ENCODE measurements at places on chromosomes 11 and 22.
A peak's percentile ranks its signal among the peaks of the same experiment; 100 is the strongest.

- DNase-seq = peak; percentile 73
These were observed 318.4 kb downstream of the AASDHPPT start for GRCh38 chr11:106395716-106396349.

GRCh38 chr11:95076416-95076815 lies 9.7 kb downstream of the SRSF8 start:
- DNase-seq = peak; percentile 70

DNA sequence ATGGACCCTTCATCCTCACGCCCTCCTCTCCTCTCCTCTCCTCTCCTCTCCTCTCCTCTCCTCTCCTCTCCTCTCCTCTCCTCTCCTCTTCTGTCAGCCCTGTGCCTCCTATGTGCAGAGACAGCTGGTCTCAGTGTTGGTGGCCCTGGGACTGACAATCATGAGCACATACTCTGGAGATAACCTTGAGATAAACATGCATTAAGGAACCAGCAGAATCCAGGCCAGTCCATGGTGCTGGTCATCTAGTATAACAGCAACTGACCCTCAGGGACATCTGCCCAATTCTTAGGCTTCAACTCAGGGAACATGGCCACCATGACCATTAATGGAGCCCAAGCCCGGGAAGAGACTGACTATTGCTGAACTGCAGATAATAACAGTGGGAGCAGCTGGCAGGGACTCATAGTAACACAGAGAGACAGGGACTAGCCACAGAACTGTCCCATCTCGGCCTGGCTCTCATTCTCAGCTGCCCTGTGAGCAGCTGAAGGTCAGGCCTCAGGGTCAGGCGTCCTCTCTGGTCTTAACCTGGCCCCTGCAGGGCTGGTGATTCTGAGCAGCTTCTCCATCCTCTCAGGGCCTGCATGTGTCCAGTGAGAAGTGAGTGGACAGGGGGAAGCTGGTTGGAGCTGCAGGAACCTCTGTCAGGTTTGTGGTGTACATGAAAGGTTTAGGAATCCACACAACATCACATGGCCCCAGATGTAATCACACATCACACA lies 45.4 kb downstream of the GGTLC2 start:
- no peak for DNase-seq

- no peak for DNase-seq
These were observed 355.6 kb upstream of the DDI1 start for GRCh38 chr11:103680826-103681225.

GRCh38 chr11:86444981-86445380 lies 70.3 kb downstream of the CCDC81 start:
- no peak for DNase-seq

DNA sequence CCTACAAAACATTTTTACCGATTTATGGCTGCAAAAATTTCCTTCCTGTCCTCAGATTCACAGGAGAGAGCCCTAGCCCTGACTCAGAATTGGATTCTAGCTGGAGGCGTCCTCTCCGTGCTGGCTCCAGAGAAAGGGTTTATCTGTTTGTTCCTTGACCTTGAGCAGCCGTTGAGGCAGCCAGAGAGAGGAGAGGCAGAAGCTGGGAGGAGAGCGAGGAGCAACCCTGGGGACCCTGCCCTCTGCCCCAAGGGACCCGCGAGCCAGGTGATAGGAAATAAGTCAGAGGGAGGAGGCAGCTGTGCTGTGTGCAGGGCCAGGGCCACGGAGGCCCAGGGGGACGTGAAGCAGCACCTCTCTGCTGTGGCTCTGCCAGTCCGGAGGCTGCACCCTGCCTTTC lies 75.6 kb downstream of the IGLL1 start:
- no peak for DNase-seq

DNA sequence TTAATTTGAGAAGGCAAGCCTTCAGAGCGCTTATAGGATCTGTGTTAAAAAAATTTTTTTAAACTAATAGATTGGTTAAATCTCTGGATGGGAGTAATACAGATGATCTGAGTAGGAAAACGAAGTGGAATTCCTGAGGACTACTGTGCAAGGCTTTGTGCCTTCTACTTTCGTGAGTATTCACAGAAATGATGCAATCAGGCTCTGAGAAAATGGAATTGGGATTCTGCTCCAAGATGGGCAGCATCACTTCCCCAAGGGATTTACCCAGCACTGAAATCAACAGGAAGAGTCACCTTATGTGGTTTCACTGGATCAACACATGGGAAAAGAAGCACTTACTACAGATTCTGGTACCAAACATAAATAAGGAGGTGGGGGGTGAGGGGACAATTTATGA lies 12.5 kb downstream of the KMT5B start:
- DNase-seq = no peak

DNA sequence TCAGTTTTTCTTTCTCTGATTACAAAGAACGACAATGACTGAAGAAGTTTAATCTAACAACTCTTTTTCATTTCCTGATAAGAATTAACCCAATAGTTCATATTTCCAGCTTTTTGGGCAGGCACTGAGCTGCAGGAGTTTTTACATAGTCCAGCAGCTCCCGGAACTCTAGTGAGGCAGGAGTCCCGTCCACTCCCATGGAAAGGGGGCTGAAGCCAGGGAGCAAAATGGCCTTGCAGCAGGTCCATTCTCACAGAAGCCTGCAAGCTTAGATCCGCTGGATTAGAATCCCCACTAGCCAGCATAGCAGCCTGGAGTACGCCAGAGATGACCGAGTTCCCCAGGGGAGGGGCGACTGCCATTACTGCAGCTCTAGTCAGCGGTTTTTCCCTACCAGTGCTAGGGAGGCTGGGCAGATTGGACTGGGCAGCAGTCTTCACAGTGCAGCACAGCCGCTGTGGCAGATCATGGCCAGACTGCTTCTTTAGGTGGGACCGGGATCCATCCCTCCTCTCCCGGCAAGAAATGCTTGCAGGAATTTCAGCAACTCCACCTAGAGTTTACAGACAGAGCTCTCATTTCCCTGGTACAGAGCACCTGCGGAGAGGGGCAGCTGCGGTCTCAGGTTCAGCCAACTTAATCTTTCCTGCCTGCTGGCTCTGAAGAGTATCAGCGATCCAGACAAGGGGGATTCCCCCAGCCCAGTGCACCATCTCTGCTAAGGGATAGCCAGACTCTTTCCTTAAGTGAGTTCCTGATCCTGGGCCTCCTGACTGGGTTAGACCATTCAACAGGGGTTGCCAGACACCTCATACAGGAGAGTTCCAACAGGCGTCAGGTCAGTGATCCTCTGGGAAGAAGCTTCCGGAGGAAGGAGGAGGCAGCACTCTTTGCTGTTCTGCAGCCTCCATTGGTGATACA lies 742 bp upstream of the CASP4 start:
- peak; percentile 63 for DNase-seq

DNA sequence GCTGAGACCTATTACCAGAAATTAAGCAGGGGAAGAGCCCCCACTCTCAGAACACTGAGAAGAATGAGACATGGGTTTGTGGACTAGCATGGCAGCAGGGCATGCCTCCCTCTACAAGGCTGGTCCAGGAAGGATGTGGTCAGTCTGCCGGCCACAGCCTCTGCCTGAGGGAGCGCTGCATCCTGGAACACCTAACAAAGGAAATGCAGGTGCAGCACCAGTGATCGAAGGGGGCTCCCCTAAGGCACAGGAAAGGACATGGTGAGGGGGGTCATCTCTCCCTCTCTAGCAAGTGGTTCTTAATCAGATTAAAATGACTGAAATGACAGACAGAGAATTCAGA lies 40.6 kb upstream of the ARL14EP start:
- no peak for DNase-seq

- DNase-seq = peak; percentile 93
These were observed 50.5 kb downstream of the MAPK1 start for GRCh38 chr22:21816787-21817496.

GRCh38 chr11:88521799-88522201 lies 184.3 kb upstream of the CTSC start:
- DNase-seq = no peak

DNA sequence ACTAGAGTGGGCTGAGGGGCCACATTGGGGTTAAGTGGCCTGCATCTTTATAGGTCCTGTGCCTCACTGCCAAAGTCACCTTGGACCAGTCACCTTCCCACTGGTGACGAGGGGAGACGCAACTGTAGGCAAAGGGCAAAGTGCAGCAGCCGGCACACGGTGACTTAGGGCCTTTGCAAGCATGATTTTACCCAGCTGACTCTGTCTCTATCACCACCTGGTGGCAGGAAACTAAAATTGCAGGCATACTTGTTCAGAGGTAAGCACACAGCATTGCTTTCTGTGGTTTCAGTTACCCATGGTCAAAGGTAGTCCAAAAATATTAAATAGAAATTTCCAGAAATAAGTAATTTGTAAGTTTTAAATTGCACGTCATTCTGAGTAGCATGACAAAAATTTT lies 1164.4 kb downstream of the BRD1 start:
- peak; percentile 3 for DNase-seq

GRCh38 chr11:61985869-61986268 lies 18.4 kb upstream of the FTH1 start:
- DNase-seq = no peak

All from kidney tubule cell (primary cell).